ENCODE measurements at places on chromosomes 2 and 18.

- no peak for DNase-seq
Observed at GRCh38 chr18:76169733-76170132, 325.3 kb downstream of the ZNF516 start.

- DNase-seq: no peak
Observed at GRCh38 chr18:26794230-26795101, 71.0 kb downstream of the AQP4 start.

DNA sequence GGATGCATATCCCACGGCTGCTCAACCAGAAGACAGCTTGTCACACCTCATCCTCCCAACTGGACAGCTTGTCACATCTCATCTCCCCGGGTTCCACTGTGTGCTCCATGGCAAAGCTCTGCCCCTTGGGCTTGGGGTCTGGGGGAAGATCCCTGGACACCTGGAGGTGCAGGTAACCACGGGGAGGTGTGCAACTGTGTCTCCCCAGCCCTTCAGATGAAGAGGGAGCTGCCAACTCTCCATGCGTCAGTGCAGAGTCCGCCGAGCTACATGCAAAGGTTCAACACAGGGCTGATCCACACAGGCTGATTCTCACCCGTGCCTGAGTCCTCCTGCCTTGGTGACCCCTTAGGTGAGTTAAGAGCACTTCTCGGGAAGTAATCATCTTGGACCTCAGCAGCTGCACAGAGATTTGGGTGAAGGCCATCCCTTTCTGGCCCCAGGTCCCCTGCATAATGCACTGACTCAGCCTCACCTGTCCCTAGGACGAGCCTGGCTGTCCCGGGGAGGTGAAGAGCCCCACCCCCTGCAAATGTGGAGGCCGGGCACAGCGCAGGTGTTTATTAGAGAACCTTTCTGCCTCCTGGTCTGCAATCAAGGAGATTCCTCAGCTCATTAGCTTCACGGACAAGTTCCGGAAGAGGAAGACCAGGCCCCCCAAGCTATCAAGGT lies 157.9 kb downstream of the PXDN start:
- DNase-seq: no peak

DNA sequence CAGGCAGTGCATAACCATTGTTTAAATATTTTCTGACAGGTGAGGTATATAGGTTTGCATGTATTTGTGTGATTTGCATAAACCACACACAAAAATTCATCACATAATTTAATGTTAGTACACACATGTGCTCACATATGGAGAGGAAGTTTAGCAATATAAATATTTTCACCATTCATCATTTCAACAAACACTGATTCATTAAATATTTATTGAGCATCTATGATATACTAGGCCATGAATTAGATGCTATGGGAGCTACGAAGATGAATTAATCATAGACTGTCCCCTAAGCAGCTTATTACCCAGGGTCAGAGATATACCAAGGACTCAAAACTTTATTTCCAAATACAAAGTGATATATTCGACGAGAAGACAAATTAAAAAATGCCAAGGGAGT lies 311.6 kb upstream of the PIK3C3 start:
- DNase-seq: no peak

DNA sequence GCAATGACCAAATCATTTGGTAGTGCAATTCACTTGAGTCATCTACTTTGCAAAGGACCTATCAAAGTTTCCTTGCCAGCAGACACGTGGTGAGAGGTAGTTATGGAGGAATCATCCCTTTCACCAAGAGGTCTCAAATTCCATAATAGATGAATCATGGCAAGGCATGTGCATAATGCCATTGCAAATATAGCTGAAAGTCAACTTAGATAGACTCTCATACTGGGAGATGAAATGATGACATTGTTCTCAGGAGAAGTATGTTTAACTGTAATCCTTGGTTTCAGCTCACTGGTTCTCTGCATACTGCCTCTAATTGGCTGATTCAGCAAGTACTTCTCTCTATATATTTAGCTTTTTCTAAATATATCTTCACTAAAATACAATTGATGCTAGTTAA lies 57.2 kb downstream of the CALCRL start:
- DNase-seq: peak; percentile 67
